Endothelial cell (in vitro differentiated cells): ENCODE measurements at places on chromosomes 16 and 17. TPM values are rescaled to one million over a fixed set of nuclear protein-coding genes. Genes with fewer than 3 reads are reported as not detected.

TOX3 gene
- 8.5 TPM for total RNA-seq

MYH2 gene
- total RNA-seq = 0.69 TPM

OR3A2 gene
- total RNA-seq = not detected

CD300A gene
- total RNA-seq = not detected

HIGD1B gene
- not detected for total RNA-seq

SPATA20 gene
- total RNA-seq = 72.5 TPM
